ENCODE measurements at places on chromosomes 12 and 14.

GRCh38 chr12:50041962-50042361 lies 15.4 kb upstream of the ASIC1 start:
- DNase-seq, result no peak

DNA sequence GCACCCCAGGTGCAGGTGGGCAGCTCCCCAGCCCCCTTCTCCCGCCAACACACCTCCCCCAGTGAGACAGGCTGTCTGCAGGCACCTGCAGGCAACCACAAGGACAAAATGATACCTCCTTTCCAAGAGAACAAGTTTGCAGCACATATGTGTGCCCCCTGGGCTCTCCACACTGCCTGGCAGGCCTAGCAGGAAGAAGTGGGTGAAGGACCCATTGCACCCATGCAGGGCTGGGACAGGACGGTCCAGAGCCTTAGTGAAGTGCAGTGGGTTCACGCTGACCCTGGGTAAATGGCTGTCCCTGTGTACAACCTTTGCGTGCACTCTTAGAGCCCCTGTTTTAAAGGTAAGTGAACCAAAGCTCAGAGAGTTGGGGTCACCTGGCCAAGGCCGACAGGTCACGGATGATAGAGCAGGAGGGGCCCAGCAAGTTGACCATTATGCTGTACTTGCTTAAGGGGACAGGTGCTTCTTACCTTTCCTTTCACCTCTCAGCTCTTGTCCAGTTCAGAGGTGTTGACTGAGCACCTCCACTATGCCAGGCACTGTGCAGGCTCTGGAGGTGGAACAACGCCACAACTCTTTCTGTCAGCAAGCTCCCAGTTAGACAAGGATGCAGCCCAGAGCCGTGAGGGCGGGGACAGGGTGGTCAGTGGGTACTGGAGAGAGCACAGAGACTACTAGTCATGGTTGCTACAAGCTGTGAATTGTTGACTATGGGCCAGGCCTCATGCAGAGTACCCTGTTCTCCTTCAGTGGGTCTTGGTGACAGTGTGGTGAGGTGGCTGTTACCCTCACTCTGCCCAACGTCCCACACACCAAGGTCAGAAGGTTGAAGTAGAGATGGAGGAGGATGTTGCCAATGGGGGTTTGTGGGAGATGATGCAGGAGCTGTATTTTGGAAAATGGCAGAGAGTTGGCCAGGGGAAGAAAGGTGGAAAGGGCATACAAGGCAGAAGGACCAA lies 125.9 kb downstream of the PAPOLA start:
- DNase-seq, result no peak

- DNase-seq, result no peak
These were observed 1.5 kb downstream of the CHD4 start for GRCh38 chr12:6605421-6606330.

DNA sequence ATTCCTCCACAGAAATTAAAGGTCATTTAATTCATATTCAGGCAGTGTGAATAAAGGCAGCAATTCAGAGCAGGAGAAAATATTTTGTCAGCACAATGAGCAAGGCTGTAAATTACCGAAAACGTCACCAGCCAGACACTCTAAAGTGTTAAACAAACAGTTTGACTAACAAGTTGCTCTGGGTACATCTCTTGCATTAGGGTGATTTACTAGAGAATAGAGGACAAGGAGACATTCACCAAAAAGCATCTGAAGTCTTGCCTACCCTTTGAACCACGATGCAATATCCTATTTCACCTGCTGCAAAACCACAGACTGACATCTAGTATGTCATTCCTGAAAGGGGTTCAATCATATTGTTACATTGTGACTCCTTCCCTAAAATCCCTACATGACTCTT lies 27.1 kb upstream of the GPHB5 start:
- no peak for DNase-seq

DNA sequence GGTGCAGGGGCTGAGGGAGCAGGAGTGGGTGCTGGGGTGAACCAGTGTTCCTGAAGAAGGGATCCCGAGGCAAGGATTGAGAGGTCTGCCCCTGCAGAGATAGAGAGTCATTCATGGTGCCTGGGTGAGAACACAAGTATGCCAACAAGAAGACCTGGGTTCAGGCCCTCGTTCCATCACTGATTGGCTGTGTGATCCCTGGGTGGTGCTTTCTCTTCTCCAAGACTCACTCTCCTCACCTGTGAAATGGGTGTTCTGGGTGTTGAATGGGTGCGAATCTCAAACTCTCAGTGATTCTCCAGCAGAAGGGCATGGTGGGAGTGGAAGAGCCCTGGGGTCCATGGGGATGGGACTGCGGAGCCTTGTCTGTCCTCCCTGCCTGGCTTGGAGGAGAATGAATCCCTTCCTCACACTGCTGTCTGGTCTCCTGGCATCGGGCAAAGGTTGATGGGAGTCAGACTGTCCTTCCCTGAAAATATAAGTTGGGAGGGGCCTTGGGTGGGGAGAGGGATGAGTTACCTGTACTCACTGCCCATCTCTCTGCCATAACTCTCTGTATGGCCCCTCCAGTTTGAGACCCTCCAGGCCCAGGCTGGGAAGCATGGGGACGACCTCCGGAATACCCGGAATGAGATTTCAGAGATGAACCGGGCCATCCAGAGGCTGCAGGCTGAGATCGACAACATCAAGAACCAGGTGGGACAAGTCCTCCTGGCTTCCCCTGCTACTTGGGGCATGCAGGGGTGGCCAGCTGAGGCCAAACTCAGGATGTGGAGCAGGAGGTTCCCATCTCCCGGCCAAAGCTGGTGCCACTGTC lies 9.6 kb downstream of the KRT7 start:
- DNase-seq, result no peak
